Sigmoid colon (tissue), 7 donors: ENCODE measurements at places on chromosomes 2 and 18. TPM values are rescaled to one million over a fixed set of nuclear protein-coding genes. Genes with fewer than 3 reads are reported as not detected.

DNA sequence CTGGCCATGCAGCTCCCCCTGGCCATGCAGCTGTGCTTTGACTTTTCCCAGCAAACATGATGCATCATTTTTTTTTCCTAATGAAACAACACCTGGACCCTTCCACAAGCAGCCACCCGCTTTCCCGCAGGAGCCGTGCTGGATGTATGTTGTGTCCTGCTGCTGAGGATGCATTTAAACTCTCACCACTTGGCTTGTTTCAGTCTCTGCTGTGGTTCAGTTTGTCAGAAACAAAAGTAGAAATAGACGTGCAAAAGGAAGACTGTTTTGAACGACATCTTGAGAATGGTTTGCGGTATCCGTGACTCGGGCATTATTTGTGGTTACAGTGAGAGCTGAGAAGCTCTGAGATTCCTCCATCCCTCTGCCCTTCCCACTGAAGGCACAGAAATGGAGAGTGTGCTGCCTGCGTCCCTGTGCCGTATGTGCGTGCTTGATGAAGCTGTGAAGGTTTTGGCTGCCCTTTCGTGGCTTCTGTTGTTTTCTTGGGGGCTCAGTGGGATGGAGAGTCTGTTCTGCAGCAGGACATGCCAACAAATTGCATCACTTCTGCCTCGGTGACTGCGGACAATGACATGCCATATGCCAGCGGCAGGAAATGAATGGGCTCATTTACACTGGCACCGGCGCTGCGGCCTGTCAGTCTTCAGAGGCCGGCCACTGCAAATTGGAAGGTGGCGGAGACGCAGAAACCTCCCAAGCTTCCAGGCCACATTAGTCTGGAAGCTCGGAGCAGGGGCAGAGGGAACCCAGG is 417.7 kb upstream of the SALL3 start:
- H3K4me1 ChIP-seq, result no peaks in the 10 kb centered on the region
- H3K36me3 ChIP-seq, result no peaks in the 10 kb centered on the region
- no peak for DNase-seq
- H3K27me3 ChIP-seq, result no peaks in the 10 kb centered on the region
- H3K27ac ChIP-seq, result no peak overlapping the region

DNA sequence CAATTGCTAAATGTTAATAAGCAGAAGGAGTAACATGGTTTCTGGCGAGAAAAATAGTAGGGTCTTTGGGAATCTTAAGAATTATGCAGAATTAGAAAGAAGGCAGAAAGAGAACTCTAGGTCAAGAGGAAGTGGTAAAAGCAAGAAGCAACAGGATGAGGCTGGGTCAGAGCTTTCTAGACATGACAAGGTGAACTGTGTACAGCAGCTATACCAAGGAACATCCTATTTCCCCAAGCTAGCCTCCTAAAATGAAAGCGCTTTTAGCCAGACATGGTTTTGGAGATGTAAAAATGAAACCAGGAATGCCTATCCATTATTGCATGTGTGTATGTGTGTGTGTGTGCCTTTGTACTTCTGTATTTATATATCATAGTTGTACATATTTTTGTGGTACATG is 42.3 kb upstream of the STAT1 start:
- no peak overlapping the region for H3K27ac ChIP-seq
- no peaks in the 10 kb centered on the region for H3K36me3 ChIP-seq
- H3K27me3 ChIP-seq, result no peaks in the 10 kb centered on the region

DNA sequence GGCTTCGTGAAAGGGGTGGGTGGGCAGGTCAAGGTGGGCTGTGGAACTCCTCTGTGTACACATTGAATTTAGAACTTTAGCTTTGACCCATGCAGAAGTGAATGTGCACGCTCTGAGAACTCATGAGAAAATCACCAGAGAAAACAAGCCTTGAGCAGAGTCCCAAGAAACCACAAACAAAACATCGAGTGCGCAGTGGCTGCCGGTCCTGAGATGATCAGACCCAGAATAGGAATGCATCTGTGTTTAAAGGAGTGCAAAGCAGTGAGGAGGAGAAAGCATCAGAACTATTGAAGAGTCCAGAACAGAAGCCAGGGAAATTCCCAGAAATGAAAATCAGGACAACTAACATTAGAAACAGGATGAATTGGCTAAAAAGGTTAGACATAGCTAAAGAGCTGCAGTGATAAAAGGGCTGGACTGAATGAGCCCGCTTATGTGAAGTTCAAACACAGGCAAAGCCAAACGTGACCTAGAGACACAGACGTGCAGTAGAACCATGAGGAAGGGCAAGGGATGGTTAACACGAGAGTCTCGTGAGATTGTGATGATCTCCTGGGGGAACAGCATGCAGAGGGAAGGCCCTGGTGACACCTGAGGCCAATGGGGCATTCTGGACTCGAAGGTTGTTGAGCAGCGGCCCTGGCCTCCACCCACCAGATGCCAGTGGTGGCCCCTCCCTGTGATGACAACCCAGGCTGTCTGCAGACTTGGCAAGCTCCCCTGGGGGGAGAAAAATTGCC is 16.4 kb upstream of the TXNL4A start:
- no peaks in the 10 kb centered on the region for H3K36me3 ChIP-seq
- peaks cover 6% of the 10 kb centered on the region for H3K4me1 ChIP-seq
- no peaks in the 10 kb centered on the region for H3K27me3 ChIP-seq
- no peak for DNase-seq
- no peak overlapping the region for H3K4me3 ChIP-seq

DNA sequence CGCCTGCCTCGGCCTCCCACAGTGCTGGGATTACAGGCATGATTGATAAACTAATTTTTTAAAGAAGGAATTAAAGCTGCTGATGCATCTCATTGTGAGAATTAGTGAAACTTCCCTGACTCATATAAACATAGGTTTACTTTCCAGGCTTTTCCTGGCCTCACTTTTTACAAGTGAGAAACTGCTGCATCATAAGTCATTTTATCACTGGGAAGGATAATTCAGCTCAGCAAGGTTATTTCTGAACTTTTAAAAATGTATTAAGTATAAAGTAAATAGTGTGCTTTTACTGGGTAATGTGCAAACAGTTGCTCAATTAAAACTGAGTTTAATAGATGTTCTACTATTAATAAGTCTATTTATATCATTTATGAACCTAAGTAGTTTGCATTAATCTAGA is 1130.3 kb upstream of the CDH2 start:
- DNase-seq, result no peak
- H3K27me3 ChIP-seq, result no peaks in the 10 kb centered on the region

The CTDP1 gene
- total RNA-seq, result 11.9 TPM

DNA sequence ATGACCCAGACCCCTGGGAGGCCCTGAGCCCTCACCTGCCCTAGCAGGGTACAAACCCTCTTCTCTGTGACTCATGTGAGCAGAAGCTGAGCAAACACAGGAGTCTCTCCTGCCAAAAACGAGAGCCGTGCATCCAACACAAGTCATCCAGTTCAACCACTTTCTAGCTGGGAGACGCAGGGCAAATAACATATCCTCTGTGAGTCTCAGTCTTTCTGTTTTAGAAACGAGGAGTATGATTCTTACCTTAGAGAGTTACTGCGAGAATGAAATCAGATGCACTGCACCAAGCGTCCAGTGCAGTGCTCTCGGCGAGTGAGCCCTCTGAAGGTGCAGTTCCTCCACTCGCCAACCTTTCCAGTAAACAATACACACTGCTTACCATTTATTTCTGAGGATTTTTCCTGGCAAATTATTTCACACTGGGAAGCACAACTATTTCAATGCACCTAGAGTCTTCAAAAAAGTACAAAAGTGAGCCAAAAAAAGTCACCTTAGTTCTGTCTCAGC is 331.8 kb upstream of the MYT1L start:
- H3K27ac ChIP-seq, result peak overlapping the region; percentile 57
- DNase-seq, result no peak
- no peak overlapping the region for H3K4me3 ChIP-seq
